ENCODE measurements at places on chromosomes 2 and 18. TPM values are rescaled to one million over a fixed set of nuclear protein-coding genes. Genes with fewer than 3 reads are reported as not detected.

GCKR gene
- total RNA-seq, result 0.37 TPM

VWC2L gene
- total RNA-seq, result not detected

CNGA3 gene
- not detected for total RNA-seq

DNA sequence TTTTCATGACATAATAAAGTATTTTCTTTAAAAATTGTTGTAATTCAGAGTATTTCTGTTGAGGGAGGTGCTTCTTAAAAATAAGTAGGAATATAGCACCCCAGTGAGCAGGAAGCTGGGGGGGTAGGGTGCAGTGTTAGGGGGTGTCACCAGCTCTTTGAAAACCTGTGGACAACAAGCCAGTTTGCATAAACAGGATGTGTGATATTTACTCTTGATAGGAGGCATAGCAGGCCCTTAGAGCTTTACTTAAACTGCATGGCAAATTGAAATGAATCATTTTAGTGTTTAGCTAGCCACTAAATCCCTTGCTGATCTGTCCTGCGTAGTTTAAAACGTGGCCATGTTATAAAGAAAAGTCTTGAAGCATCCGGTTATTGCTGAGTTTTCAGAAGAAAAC, 8.4 kb downstream of the TGIF1 start:
- no peak for DNase-seq
- H3K36me3 ChIP-seq, result no peaks in the 10 kb centered on the region
- peaks cover 18% of the 10 kb centered on the region for H3K4me1 ChIP-seq
- H3K27me3 ChIP-seq, result no peaks in the 10 kb centered on the region

- H3K27ac ChIP-seq, result no peak overlapping the region
- H3K36me3 ChIP-seq, result no peaks in the 10 kb centered on the region
- H3K4me1 ChIP-seq, result no peaks in the 10 kb centered on the region
- no peak for DNase-seq
Observed at GRCh38 chr2:144780983-144781382, 261.1 kb upstream of the ZEB2 start.

DNA sequence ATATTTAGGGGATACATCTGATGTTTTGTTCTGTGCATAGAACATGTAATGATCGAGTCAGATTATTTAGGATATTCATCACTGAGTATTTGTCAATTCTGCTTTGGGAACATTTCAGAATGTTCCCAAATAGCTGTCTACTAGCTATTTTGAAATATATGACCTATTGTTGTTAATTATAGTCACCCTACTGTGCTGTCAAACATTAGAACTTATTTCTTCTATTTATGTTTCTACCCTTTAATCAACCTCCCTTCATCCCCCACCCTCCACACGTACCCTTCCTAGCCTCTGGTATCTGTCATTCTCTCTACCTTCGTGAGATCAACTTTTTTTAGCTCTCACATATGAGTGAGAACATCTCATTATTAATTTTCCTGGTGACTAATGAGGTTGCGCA, 40.9 kb downstream of the ANKRD12 start:
- H3K27me3 ChIP-seq, result no peaks in the 10 kb centered on the region
- no peaks in the 10 kb centered on the region for H3K36me3 ChIP-seq
- no peak overlapping the region for H3K27ac ChIP-seq
- peaks cover 6% of the 10 kb centered on the region for H3K4me1 ChIP-seq
